Esophagus mucosa (tissue), 1 donor: ENCODE measurements at places on chromosomes 11 and 22. TPM values are rescaled to one million over a fixed set of nuclear protein-coding genes. Genes with fewer than 3 reads are reported as not detected.

Gene C1QTNF5
- total RNA-seq: 2.0 TPM

Gene NXPE1
- not detected for total RNA-seq

Gene ARFIP2
- total RNA-seq: 36.3 TPM

Gene PATE4
- total RNA-seq: not detected

Gene CCDC81
- total RNA-seq: 0.28 TPM

Gene RAB36
- total RNA-seq: 4.1 TPM

DNA sequence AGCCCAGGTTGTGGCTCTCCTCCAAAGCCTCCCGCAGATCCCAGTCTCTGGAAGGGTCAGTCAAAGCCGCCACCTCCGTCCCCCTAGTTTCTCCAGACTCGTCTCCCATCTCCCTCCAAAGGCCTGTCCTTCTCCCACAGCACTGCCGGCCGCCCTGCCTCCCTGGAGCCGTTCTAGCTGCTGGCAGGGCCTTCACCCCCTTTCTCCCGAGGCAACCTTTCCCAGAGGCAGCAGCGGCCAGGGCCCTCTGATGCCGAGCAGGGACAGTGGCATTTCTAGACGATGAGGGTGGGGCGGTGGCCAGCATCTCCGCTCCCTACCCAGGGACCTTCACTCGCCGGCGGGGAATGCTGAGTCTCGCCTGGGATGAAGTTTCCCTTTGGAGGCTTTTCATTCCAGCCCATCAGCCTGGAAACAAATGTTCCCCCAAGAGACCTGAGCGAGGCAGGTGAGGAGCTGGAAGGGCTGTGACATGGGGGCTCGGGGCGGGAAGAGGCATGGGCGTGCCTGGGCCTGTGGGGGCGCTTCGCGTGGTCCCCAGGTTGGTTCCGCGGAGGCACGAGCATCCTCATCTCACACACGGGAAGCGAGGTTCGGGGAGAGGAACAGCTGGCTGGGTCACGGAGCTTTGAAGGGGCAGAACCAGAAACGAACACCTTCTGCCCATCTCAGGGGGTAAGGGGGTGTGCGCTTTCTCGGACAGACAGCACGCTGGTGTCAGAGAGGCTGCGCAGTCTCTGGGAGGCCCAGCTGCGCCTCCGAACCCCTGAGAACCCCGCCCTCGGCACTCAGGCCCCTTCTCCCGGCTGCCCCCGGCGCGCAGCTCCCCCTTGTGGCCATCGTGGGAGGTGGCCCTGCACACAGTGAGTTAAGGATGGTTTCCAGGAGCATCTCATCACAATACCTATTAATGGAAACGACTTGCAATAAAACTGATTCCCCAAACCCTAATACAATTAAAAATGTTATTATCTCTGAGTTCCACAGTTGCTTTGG lies 18.1 kb upstream of the KLHL35 start:
- no peak for ATAC-seq

DNA sequence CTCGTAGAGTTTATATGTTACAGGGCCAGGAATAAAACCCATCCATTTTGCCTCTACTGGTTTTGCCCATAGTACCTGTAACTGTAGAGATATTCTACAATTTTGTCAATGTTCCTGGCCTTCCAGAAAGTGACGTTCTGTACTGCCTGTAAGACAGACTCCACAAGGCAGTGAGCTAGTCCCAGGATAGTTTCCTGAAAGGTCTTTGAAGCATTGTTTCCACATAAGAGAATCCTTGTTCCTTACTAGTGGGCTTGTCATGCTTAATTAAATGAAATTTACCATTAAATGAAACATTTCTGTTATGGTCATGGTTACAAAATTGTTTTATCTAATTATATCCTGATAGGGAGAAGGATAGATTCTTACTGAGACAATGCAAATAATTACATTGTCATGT lies 80.4 kb downstream of the HSD17B12 start:
- ATAC-seq: no peak

DNA sequence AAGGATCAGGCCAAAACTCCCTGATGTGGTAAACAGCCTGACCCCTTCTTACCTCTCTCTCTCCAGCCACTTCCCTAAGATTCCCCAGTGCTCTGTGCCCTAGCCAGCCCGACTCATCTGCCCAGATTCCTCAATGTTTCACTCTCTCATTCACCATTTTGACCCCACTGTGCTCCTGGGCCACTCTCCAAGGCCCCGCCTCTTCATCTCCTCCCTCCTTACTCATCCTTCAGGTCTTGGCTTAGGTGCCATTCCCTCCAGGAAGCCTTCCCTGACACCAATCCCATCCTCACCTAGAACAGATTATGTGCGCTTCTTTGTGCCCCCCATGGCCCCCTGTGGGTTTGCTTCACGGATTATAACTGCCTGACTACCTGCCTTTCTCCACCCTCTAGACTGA lies 13.2 kb downstream of the SLC43A3 start:
- ATAC-seq: no peak

GRCh38 chr11:17414317-17414737 lies 25.9 kb upstream of the KCNJ11 start:
- ATAC-seq: no peak

DNA sequence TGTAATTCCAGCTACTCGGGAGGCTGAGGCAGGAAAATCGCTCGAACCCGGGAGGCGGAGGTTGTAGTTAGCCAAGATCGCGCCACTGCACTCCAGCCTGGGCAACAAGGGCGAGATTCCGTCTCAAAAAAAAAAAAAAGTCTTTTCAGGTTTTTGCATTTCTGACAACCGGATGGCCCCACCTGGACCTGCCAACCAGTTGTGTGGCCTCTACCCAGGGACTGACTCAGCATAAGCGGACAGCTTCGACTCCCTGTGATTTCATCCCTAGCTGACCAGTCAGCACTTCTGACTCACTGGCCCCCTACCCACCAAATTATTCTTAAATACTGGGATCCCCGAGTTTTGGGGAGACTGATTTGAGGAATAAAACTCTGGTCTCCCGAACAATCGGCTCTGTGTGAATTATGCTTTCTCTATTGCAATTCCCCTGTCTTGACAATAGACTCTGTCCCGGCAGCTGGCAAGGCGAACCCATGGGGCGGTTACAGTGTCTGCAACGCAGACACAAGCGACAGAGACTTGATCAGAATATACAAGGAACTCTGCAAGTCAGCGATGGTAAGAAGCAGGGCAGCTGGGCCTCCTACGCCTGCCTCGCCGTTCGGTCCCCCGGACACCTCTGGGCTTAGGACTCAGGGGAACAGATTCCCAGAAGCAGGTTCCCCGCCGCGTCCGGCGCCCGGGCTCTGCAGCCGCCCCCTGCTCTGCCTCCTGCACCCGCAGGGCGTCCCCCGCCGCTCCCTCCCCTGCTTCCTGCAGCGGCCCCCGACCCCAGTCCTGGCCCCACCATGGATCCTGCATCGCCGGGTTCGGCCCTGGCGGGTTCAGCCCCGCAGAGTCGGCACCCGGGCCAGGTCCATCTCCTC lies 741 bp upstream of the TALDO1 start:
- ATAC-seq: peak; percentile 31

DNA sequence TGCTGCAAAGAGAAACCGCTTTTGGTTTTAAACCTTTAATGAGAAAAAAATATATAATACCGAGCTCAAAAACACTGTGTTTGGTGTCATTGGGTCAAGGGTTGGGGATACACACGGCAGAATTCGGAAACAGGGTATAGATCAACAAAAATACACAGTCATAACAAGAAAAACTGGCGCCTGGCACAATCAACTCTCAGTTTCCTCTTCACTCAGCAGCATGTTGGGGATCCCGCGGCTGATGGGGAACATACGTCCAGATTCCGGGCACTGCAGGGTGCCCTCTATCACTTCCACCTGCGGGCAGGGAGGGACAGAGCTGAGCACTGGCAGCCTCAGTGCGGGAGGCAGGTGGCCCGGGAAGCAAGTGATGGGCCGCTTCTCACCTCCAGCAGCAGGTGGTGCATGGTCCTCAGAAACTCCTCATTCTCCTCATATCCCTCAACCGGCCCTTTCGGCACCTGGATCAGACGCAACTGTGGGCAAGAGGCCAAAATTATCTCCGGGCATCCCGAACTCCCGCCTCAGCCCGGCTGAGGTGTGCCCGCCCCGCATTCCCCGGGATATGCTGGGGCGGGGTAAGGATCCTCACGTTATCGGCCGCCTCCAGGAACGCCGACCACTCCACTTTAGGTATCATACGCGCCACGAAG lies 561 bp downstream of the TRMT112 start:
- peak; percentile 14 for ATAC-seq

- ATAC-seq: no peak
These were observed 10.9 kb upstream of the NAALADL1 start for GRCh38 chr11:65069217-65069616.

DNA sequence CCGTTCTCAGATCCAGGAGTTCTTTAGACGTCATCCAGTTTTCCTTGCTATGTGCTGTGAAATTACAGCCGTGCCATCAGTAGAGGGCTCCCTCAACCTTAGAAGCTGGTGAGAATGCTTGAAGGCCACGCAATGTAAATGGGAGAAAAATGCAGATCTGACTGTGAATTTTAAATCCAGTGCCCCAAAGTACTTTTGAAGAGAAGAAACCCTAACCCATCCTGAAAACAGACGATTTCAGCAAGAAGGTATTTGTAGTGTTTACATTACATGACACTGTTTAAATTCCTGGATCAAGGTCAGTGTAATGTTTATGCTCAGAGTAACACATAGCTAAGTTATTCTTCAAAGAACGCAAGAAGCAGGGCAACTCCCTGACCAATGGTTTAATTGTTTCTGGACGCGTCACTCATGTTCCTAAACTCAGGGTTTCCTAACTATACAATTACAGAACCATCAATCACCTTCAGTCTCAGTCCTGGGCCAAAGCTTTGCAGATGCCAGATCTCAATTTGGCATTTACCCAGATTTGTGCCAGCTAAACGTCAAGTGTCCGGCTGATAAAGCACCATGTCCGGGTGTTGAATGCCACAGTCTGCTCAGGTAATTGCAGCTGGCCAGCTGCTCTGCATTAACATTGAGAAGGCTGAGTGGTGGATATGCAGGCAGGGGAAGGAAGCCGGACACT lies 38.2 kb downstream of the ADAMTS8 start:
- no peak for ATAC-seq

DNA sequence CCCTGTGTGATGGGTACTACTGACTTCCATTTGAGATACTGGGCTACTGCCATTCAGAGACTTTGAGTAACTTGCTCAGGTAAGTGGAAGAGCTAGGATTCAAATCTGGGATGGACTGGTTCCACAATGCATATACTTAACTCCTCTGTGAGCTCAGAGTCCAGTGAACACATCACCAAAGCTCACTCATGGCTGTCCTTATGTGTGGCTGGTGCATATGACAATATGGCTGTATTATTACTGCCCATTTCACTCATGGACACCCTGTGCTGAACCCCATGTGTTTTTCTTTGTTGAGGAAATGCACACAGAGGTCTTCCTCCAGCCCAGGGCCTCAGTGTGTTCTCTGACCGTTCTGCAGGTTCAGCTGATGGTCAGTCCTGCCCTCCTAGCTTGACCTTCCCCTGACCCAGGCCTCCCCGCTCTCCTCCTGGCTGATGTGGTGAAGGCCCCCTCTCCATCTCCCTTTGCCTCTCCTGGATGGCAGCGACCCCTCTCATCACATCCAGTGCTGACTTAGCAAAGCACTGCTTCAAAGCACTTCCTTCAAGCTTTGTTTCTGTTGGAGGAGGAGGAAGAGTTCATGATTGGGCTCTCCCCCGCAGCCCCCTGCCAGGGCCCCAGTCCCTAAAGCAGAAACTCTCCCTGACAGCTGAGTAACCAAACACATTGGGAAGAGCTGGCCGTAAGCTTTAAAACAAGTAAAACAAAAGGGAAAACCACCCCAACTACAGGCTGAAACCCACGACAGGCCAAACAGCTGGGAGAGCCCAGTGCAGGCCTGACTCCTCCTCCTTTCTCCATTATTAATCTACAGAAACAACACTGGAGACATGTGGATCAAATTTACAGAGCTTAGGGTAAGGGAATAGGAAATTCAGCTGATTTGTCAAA lies 101.2 kb downstream of the NAT10 start:
- ATAC-seq: no peak

DNA sequence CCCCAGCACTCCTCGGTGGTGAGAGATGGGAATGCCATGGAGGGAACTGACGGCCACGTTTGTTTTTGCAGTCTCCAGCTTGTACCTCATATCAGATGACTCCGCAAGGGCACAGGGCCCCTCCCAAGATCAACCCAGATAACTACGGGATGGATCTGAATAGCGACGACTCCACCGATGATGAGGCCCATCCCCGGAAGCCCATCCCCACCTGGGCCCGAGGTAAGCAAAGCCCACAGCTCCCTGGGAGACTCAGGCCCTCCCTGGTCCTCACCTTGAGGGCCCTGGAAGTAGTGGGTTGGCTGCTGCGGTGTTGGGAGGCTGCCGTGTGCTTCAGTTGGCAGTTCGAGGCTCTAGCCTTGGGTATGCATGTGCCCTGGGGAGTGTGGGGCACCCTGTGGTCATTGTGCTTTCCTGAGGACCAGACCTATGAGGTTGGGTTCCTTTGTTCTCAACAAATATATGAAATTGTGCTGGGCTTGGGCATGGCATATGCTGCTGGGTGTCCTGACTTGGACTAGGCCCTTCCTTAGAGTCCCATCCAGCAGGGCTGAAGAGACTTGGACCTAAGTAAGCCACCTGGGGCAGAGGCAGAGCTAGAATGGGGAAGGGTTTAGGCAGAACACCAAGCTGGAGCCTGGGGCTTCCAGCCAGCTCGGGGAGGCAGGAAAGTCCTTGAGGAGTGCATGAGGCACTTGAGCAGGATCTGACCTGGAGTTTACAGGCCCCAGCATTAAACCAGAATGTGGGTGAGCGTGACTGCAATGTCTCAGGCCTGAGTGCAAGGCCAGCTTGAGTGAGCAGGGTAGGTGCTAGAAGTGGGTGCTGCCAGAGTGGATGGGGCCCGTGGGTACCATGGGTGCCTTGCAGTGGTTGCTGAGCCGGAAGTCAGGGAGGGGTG lies 26.4 kb downstream of the INCENP start:
- no peak for ATAC-seq

GRCh38 chr22:29987137-29987536 lies 93.1 kb upstream of the HORMAD2 start:
- ATAC-seq: no peak

- peak; percentile 72 for ATAC-seq
These were observed 24.7 kb downstream of the LAYN start for GRCh38 chr11:111565114-111565720.
